ENCODE measurements at places on chromosomes 13 and 19.

DNA sequence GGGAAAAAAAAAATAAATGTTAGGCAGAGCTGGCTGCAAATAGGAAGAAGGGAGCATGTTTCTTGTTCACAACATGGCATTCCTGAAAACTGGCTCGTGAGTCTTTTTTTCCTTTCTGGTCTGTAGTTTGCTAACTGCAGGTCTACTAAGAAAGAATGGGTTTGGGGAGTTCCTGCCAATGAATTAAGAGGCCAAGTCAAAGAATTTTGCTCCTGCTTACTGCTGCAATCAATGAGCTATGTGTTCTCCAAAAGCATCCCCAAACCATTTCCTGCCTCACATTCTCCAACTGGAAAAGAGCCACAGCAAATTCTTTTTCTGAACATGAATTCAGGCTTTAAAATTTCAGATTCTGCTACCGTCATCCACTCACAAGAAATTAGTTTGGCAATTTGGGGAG is 88.6 kb downstream of the DCT start:
- DNase-seq: no peak

- no peak for DNase-seq
These were observed 704.4 kb upstream of the PCDH20 start for GRCh38 chr13:62119739-62120700.

- no peak for DNase-seq
These were observed 62.1 kb downstream of the ARHGEF7 start for GRCh38 chr13:111177081-111177711.

DNA sequence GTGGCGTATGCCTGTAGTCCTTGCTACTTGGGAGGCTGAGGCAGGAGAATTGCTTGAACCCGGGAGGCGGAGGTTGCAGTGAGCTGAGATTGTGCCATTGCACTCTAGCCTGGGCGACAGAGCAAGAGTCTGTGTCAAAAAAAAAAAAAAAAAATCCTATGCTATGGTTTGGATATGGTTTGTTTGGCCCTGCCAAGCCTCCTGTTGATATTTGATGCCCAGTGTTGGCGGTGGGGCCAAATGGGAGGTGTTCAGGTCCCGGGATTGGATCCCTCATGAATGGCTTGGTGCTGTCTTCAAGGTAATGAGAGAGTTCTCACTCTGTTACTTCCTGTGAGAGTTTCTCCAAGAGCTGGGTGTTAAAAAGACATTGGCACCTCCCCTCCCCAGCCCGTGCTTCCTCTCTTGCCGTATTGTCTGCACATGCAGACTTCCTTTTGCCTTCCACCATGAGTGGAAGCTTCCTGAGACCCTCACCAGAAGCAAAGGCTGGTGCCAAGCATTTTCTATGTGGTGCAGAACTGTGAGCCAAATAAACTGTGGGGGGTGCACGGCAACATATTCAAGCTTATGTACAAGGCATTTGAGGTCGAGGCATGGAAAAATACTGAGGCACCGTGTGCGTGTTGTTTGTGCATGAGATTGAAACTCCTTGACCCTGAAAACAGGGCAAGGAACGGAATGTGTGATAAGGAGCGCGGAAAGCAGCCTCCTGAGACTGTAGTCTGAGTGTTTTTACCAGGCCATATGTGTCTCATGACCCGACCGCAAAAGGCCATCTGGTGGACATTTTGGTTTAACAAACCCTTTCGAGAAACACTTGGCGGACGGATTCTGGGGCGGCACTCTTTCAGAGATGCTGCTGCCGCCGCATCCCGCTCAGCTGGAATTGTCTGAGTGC is 7.3 kb downstream of the SIGLEC9 start:
- no peak for DNase-seq

GRCh38 chr13:42926555-42926954 is 65.5 kb downstream of the EPSTI1 start:
- no peak for DNase-seq

DNA sequence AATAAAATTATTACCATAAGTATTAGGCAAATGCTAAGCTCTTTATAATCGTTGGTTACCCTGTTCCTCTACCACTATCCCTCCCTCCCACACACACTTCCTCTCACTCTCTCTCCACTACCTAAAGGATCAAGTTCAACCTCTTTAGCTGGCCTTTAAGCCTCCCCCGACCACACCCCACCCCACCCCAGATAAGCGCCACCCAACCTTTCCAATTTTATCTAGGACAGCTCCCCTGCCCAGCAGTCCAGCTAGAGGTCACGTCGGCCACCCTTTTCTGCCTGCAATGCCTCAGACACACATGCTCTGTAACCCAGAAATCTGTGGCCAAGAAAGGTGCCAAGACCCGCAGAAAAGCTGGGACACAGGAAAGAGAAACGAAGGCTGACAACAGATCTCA is 1.1 kb downstream of the LYPD4 start:
- DNase-seq: no peak

- DNase-seq: no peak
These were observed 6.3 kb downstream of the TEX101 start for GRCh38 chr19:43420954-43421353.

- DNase-seq: no peak
These were observed 52.5 kb downstream of the SPACA7 start for GRCh38 chr13:112428704-112429103.

DNA sequence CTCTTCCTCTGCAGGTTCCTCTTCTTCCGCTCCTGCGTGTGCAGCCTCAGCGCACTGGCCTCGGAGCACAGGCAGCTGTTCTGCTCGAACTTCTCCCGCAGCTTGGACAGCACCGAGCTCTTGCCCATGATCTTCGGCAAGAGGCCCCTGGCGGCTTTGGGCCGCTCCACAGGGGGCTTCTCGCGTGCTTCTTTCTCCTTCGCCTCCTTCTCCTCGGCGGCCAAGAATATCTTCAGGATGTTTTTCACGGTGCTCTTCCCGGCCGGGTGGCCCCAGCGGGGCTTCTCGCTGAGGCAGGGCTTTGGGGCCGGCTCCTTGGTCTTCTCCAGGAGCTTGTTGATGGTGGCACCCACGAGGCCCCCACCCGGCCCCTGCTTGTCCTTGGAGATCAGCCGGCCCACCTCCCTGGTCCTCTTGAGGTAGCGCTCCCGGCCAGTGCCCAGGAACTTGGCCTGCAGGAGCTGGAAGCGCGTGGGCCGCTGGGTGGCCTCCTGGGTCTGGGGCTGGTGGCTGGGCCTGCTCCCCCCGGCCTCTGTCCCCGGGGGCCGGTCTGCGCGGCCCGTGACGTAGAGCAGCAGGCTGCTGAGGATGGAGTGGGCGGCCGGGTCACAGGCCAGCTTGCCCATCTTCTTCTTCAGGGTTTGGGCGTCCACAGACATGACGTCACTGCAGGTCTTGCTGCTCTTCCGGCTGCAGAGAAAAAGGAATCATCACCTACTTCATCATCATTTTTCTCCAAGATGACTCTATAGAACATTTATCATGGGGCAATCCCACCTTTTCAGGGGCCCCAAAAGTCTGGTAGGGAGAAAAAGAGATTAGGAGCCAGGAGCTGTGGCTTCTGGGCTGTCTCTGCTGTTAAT is 43.8 kb upstream of the GRTP1 start:
- DNase-seq: no peak

- DNase-seq: no peak
These were observed 29.7 kb downstream of the OLFM2 start for GRCh38 chr19:9906475-9907087.

DNA sequence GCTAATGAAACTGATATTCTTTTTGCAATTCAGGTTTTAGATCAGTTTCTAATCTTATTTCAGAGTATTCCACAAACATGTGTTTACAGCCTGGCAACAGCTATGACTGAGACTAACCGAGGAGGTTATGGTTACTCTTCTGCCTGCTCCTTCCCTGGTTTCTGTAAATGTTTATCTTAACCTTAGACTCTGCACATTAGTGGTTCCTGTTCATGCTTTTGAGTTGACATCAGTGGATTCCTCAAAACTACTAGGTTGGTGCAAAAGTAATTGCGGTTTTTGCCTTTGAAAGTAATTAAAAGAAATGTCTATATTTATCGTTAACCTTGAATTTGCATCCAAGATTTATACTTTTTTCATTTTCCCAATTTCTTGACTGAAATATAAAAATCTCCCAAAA is 237.0 kb upstream of the TSHZ3 start:
- no peak for DNase-seq

- no peak for DNase-seq
These were observed 106.4 kb downstream of the INSR start for GRCh38 chr19:7187605-7188339.

DNA sequence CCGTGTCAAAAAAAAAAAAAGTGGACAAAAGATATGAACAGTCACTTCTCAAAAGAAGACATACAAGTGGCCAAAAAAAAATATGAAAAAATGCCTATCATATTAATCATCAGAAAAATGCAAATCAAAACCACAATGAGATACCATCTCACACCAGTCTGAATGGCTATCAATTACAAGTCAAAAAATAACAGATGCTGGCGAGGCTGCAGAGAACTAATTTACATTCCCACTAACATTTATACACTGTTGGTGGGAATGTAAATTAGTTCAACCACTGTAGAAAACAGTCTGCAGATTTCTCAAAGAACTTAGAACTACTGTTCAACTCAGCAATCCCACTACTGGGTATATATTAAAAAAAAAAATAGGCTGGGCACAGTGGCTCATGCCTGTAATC is 26.5 kb upstream of the FOXO1 start:
- no peak for DNase-seq

DNA sequence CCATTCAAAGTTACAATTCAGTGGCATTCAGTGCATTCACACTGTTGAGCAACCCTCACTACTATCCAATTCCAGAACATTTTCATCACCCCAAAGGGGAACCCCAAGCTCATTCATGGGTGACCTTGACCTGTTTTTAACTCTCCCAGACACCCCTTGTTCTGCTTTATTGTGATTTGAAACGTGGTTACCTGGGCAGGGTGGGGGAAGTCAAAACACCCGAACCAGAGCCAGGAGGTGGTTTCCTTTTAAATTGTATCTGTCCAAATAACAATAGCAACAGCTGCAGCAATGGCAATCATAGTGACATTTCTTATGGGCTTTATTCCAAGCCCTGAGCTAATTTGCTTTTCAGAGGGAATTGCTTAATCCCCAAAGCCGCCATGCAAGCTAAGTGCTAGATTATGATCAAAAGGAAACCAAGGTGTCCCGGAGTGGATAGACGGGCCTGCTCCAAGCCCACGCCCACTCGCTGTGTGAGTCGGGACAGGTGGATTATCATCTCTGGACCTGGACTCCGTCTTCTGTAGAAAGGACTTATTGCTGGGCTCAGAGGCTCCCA is 6.1 kb downstream of the PTGIR start:
- DNase-seq: no peak

All from stimulated activated CD8-positive, alpha-beta memory T cell treated with anti-CD3 and anti-CD28 coated beads, Interleukin-7, amount 100 ng/mL, for 1 hour (primary cell).